T-cell (primary cell): ENCODE measurements at places on chromosomes 6 and 20.

- DNase-seq, result no peak
Observed at GRCh38 chr20:2236256-2236655, 59.5 kb upstream of the TGM3 start.

GRCh38 chr20:44187772-44188709 lies 1.1 kb upstream of the JPH2 start:
- DNase-seq, result no peak

DNA sequence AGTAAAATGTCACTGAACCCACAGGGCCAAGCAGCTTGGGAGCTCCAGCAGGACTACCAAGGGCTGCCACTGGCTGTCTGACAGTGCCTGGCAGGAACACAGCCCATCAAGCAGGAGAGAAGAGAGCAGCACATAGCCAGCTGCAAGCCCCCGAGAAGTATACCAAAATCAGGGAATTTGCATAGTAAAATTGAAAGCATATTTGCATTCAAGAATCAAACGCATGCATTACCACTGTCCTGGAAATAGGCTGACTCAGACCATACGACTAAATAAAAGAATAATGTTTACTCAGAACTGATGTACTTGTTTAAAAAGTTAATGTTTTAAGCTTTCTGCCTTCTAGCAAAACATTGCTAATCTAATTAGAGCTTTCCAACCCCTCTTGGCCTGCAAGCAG lies 298.1 kb downstream of the TFAP2B start:
- DNase-seq, result no peak

DNA sequence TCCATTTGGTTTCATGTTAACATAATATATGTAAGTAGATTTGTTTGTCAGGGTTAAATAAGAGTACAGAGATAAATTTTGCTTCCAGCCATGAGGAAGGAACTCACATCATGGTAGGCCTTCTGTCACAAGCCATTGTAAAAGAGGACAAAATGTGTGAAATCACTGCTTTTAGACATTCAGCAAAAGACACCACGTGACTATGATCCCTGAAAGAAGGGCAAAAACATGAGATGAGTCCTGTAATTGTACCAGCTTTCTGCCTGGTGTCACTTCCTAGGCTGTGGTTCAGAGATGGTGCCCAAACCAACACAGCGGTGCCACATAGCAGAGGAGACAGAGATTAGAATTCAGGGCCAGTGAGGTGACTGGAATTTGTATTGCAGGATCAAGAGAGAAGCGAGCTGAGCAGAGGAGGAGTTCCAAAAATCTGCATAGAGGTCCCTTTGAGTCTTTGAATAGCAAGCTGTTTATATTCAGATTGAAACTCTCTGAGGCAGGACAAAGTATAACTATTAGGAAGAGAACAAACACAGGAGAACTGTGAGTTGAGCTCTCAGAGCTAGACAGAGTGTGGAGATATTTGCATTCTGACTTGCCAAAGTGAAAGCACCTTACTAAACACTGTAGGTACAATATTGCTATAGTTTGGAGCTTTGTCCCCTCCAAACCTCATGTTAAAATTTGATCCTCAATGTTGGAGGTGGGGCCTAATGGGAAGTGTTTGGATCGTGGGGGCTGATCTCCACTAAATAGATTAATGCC lies 52.6 kb upstream of the PDE7B start:
- no peak for DNase-seq

DNA sequence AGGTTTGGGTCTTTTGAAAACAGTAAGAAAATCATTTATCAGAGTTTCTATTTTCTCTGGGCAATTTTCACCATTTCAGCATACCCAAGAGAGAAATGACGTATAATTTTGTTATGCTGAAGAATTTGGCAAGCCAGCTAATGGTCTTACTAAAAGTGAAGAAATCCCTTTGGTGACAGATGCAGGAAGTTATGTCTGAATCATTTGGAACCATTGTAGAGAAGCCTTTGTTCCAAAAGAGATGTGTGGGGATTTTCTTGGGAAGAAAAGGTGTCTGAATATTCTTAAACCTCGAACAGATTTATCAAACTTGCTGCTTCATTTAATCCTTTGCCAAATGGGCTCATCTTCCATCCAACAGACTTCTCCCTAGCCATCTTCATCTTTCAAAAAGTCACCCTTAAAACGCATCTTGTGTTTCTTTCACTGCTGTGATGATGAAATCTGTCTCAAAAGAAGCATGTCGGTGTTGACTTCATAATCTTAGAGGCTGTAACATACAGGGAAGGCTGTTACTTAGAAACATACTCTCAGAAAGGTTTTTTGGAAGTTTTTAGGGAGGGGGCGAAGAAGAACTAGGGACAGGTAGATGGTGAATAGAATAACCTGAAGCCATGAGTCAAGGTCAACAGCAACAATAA lies 39.5 kb downstream of the CITED2 start:
- DNase-seq, result no peak

GRCh38 chr6:158910484-158911440 lies 89.2 kb downstream of the RSPH3 start:
- no peak for DNase-seq

DNA sequence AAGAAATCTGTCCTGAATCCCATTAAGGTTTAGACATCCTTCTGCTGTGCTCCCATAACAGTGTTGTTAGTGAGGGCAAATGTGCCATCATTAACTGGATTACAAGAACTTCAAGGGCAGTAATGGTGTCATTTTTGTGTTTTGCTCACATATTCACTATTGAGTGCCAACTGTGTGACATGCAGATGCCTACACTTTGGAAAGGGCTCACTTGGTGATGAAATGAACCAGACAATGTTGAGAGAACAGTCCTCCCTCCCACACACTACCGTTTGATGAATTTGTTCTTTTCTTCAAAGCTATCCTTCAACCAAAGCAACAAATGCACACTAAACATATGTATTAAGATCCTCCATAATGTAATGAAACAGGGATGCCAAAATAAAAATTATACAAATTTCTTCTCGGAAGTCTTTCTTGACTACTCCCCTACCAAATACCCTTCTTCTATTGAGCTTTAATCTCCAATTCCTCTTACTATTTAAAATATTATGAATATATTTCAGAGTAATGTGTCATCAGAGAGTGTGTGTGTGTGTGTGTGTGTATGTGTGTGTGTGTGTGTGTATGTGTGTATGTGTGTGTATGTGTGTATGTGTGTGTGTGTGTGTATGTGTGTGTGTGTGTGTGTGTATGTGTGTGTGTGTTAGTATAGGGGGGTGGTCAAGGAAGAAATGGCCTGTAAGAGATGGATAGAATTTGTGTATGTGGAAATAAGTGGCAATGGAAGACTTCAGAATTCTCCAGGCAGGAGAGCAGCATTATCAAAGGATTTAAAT lies 92.3 kb upstream of the ENPP5 start:
- DNase-seq, result no peak

GRCh38 chr6:150207931-150208570 lies 65.2 kb downstream of the PPP1R14C start:
- DNase-seq, result no peak

GRCh38 chr6:12012558-12013306 lies 620 bp downstream of the HIVEP1 start:
- DNase-seq, result peak; percentile 76

DNA sequence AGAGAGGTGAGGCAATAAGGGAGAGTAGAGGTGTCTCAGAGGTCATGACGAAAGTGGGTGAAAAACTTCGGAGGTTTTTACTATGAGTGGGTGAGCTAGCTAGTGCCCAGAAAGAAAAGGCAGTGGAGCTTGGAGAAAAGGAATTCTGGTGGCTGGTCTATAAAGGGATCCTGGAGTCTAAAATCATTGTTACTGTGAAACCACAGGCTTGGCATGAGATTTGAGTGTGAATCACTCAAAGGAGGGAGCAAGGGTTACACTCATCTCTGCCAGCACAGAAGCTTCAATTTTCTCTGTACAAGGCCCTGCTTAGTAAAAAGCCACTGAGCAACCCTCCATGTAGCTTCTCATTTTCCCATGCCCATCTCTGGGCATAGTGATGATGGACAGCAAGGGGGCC lies 47.5 kb downstream of the CD83 start:
- no peak for DNase-seq

DNA sequence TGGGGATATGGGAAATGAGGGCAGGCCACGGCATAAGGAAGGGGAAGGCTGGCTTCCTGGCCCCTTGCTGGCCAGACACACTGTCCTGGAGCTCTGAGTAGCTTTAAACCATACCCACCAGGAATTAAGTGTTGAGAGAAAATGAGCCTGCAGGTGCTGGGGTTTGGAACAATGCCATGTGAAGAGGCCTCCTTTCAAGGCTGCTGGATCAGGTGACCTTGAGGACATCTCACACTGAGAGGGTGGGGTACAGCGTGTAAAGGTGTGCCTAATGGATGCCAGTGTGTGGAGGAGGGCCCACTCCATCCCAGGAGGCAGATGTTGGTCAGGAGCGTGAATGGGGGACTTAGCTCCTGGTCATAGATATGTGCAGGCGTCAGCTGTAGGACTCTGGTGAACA lies 74.8 kb upstream of the MLN start:
- DNase-seq, result no peak

GRCh38 chr20:51134405-51134804 lies 111.5 kb upstream of the KCNG1 start:
- no peak for DNase-seq

DNA sequence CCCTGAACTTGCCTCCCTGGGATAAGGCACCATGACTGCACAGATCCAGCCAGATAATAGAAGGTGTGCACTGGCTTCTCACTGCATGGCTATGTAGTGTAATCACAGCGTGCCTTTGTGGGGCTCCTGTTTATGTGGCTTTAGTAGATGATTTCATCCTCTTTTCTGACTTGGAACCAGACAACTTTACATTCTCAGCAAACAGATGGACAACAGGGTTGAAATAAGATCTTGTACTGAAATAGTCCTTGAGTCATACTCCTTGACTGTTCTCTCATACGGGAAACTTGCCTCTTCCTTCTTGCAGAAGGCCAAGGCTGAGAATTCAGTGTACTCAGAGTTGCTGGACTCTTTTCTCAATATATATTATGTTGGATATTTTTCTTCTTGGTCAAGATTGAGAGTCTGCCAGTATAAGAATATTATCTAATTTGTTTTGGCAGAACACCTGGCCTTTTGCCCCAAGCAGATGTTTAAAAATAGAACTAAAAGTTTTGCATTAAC lies 25.0 kb upstream of the RNF144B start:
- DNase-seq, result no peak

DNA sequence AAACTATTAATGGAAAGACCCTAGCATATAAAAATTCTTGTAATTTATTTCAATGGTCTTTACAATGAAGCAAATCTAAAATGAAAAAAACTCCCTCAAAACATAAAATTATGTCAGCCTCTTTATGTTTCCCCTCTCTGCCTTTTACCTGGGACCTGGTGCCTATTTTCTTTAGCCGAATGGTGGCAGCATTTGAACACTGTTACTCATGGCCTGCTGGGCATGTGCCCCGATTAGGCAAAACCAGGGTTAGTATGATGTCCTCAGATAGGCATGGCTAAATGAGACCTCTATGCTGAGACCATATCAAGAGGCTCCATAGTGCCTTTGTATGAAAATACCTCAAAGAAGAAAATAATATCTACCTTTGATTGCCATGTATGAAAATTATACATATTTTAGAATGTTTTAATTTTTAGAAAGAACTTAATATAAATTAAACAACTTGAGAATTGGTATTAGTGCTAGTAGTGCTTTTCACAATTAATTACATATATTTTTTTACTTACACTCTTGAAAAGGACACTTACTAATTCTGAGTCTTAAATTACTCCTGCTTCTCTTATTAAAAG lies 22.5 kb upstream of the C6orf58 start:
- no peak for DNase-seq

- DNase-seq, result no peak
Observed at GRCh38 chr6:55584654-55585354, 5.8 kb upstream of the HMGCLL1 start.

DNA sequence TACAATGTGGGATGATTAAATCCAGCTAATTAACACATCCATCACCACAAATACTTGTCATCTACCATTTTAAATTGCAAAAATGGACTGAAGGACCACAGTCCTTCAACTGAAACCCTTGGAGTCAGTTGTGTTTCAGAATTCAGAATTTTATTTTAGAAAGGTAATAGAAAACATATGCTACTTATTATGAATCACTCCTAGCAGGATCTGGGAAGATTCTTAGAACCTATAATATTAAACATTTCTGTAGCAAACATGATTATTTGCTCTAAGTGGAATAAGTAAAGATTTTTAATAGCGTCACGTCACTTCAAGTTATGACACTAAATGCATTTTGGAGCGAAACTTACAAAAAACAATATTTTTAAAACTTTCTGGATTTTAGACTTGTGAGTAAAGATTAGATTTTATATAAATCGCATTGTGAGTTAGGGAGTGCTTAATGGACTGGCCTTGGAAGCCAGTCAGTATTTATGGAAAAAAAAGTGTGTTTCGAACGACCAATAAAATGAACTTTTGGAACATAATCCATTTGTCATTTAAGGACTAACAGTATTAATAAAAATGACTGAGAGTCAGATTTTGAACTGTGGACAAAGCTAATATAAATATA lies 71.8 kb upstream of the PHACTR2 start:
- no peak for DNase-seq

GRCh38 chr20:9838378-9839295 lies at the start of gene PAK5:
PAK5 (minus strand) TSS chr20:9839076; CDS start chr20:9644328, 194,748 bp downstream.
- no peak for DNase-seq

DNA sequence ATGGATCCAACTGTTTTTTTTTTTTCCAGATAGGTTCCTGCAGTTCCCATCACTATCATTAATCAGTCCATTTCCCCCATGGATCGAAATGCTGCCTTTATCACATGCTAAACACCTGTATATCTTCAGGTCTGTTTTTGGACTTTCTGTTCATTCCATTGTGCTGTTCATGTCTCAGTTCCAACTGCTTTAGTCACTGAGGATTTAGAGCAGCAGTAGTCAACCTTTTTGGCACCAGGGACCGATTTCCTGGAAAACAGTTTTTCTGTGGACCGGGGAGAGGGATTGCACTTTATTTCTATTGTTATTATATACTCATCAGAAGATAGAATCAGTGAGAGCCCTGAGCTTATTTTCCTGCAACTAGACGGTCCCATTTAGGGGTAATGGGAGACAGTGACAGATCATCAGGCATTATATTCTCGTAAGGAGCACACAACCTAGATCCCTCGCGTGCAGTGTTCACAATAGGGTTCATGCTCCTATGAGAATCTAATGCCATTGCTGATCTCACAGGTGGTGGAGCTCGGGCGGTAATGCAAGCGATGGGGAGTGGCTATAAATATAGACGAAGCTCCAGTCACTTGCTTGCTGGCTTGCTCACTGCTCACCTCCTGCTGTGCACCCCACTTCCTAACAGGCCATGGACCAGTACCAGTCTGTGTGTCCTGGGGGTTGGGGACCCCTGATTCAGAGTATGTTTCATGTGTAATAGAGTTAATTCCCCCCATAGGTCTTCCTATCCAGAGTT lies 46.0 kb downstream of the CAP2 start:
- DNase-seq, result no peak
